ENCODE measurements at places on chromosomes 2 and 18.

GRCh38 chr2:216379977-216380376 lies 7.7 kb upstream of the MARCHF4 start:
- no peak for DNase-seq

DNA sequence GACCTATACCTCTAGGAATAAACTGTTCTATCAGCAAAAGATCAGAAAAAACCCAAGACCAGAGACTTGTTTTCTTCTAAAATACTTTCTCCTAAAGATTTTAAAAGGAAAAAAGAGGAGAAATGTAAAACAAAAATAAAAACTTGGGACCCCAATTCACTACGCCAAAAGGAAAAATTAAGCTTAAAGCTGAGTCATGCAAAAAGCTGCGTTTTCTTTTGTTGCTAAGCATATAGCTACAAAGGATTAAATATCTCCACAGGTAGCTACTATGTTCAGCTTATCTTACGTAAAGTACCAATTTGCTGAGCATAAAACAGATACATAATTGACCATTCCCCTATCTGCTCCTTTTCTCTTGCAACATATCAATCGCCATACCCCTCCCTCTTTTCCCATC lies 950.0 kb upstream of the NXPH2 start:
- DNase-seq = no peak

DNA sequence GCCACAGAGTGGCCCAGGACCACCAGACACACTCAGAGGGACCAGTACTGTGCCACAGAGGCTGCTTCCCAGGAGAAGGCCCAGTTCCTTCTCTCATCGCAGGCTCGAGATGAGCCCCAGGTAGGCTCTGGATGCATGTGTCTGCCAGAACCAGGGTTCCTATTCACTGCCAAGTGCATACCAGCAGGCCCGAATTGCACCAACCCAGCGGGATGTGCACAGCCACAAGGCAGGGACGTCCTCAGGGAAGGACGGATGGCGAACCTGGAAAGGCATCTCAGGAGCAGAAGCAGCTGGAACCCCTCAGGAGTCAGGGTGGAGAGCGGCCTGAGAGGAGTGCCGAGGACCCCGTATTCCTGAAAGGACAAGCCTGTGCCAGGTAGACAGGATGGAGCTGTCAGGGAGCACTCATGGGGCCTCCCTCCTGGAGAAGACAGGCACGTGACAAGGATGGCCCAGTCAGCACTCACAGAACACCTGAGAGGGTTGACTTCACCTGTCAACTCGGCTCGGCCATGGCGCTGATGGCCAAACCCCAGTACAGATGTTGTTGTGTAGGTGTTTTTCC lies 73.7 kb downstream of the PTGR3 start:
- DNase-seq = no peak

DNA sequence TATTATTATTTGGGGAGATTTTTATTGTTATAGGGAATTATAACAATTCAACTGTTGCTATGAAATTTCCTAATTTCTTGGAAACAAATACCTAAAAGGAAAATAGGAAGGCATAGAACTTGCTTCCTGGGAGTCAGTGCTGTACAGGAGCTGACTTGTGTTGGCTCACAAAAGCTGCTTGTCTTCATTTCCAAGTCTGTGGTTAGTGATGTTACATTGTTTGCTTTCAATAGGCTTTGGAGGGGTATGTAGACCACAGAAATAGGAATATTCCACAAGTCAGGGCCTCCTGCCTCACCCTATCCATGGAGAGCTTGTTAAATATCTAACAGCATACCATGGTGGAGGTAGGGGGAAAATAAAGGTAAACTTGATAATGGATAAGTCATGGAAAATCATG lies 688.9 kb upstream of the FAM98A start:
- no peak for DNase-seq

GRCh38 chr2:7437716-7438632 lies 520.8 kb downstream of the RNF144A start:
- no peak for DNase-seq

DNA sequence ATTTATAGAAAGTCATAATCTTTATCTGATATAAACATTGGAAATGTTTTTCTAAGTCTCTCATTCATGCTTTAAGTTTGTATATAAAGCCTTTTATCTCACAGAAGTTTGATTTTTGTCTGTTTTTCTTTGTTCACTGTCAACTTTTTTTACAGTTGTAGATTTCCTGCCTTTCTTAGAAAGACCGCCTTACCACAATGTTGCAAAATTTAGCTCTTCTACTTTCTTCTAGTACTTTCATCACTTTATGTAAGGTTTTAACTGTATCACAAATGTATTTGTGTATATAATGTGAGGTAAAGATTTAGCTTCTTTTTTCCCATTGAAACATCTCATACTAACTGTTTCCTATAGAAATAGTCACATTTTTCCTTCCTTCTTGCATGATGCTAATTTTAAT lies 136.1 kb downstream of the DNAH6 start:
- DNase-seq = no peak

DNA sequence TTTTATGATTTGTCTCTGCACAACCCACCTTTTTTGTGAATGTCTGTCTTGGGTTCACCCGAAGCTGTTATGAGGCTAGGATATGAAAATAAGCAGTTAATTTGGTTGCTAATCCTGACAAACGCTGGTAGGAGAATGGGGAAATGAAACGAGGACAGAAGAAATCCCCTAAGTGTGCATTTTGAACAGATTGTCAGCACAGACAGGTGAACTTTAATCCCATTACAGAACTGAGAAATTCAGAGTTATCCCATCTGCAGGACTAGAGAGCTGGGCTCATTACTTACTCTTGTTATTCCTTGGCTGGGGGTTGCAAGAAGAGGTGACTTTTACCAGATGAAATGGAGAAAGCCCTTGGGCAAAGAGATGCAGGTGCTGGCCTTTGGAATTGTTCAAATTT lies 123.3 kb upstream of the NYAP2 start:
- DNase-seq = no peak

DNA sequence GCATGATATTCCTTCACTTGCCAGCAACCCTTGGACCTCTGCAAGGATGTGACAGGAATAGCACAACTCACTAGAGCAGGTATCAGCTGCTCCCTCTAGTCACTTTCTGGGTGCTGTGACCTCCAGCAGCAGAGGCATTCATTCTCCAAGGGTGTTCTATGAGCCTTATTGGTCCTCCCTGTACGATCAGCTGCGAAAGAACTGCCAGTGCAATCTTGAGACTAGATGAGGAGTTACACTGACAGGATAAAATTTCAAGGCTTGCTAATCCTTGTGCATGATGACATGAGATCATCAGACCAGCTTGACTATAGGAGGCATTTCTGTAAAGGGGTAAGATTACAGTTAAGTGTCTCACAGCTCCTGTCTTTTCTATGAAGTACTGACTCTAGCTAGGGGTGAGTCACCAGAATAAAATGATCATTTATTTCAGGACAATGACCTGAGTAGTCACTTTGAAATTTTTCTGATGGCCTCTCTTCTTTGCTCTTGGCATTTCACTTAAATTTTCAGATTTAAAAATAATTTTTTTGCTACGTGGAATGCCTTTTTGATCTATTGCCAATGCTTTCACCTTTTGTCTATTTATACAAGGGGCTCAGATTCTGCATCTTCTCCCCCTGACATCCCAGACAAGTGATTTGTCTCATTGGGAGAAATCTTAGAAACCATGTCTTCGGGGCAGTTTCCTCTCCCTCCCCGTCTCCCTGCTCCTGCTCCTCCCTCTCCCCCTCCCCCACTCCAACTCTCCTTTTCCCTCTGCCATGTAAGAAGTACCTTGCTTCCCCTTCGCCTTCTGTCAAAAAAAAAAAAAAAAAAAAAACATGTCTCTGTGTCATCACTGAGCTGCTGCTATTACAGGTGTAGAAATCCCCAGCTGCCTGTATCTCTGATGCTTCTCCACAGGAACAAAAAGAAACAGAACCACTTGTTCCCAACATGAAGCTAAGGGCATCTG lies 49.2 kb upstream of the FRZB start:
- no peak for DNase-seq

- no peak for DNase-seq
Measured at GRCh38 chr2:170878066-170878465, 51.0 kb upstream of the GORASP2 start.

DNA sequence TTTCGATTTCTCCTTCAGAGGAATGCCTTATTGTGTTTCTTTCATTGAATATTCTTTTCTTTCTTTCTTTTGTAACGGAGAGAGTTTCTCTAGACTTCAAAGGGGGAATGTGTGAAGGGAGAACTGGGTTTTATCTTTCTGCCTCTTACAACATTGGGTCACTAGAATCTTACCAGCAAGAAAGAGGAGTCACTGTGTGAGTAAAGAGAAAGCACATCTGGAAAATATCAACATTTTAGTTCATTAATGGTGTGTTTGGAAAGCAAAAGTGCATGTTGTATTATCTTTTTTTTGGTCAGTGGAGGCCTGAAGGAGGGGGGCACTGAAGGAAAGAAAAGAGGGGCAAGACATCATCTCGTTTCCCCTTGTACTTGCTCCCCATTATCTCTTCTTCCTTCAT lies 86.6 kb upstream of the THOC1 start:
- DNase-seq = no peak

DNA sequence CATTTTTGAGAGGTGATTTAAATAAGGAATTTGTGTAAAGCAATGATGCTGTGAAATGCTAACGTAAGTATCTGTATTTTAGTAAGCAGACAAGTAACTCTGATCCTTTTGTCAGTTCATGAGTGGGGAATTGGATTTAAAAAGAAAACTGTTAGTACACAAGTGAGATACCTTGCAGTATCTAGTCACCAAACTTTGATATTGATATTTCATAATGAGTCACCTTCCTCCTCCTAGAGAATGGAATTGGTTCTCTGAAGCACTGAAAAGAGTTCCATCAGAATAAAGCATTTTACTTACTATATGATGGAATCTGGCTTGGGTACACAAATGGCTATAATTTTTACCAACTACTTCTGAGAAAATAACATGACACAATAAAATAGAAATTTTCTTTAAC lies 232.2 kb downstream of the ZNF804A start:
- DNase-seq = no peak

DNA sequence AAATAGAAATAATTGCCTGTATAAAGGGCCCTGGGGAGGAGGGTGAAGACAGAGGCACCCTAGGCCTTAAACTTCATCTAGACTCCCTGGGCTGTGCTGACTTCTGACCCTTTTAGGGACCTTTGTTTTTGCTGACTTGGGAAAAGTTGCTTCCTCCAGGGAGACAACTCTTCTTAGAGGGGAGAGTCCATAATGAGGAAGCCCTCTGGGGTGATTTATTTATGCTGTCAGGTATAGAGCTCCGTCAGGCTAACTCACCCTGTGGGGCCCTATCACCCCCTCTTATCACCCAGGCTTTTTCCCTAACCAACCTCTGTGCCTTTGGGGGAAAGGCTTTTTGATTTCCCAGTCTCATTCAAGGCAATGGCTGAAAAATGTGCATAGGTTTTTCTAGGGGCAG lies 8.1 kb downstream of the ONECUT2 start:
- DNase-seq = no peak

GRCh38 chr2:69450735-69451416 lies 13.6 kb upstream of the NFU1 start:
- DNase-seq = no peak

DNA sequence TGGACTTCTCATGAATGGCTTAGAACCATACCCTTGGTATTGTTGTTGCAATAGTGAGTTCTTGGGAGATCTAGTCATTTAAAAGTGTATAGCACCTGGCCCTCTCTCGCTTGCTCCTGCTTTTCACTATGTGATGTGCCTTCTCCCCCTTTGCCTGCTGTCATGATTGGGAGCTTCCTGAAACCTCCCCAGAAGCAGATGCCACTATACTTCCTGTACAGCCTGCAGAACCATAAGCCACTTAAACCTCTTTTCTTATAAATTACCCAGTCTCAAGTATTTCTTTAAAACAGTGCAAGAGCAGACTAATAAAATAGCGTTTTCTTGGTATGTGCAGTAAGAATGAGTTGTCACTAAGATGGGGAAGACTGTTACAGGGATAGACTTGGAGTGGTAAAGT lies 31.6 kb downstream of the BAZ2B start:
- DNase-seq = no peak

DNA sequence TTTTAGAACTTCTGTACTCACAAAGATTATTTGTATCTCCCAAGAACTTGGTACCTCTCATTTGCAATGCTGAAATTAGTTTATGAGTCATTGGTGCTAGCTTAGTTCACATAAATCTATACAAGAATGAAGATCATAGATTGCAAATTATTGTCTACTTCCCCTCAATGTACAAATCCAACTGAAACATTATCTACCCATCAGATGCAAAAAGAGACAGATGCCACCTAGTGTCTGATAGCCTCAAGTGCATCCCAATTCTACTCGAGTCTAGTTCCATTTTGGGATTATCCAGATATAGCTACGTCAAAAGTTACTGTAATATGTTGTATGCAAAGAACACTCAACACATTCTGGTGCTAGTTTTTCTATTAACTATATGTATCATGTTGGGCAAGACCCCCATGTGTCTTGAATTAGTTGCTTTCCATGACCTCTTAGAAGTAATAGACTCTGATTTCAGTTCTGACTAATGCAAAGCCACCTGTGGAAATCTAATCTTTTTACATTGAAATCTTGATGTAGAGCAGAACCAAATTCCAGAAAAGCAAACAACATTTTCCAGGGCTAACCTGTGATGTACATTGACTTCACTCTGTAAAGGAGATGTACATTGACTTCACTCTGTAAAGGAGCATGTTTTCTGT lies 210.0 kb downstream of the RBM43 start:
- DNase-seq = no peak

DNA sequence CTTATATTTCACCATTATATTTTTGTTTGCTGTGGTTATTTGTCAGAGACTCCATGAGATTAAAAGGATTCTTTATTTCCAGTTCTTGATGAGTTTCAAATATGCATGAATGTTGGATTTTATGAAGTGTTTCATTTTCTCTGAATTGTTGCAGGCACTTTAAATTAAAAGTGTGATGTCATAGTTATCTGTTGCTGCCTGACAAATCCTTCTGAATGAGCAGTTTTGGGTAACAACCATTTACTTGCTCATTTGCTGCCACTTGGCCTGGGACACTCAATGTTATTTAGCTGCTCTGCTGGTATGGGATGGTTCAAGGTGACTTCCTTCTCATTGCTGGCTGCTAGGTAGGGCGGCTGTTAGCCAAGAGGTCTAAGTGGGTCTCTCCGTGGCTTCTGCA lies 173.5 kb downstream of the LPIN1 start:
- no peak for DNase-seq

DNA sequence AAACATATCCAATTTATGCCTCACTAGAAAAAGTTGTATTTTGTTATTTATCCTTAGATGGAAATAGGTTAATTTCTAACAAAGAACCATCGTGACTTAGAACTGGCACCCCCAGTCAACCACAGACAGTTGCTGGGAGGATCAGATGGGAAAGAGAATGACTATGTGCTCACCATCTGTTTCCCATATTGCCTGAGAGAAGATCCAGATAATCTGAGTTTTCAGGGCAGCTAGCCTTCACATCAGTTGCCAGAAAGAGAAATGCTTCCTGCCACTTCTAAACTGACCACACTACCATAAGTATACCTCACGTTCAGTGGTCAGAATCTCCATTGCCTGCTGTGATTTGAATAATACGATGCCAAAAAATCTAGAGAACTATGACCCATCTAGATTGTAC lies 28.4 kb upstream of the NEB start:
- DNase-seq = no peak

DNA sequence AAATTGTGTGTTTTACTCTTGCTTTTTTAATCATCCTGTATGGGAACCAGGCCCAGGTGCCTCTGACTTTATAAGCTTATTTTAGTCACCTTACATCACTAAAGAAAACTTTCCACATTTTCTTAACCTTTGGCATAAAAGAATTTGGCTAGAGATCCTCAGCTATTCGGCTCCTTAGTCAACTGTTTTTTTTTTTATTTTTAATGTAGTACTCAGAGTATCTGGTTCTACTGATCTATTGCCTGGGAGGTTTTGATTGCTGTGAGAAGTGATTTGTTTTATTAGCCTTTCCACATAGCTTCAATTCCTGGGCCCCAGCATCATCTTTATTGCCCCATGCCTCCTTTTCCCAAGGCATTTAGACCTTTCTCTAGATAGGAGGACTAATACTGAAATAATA lies 121.0 kb downstream of the MYO1B start:
- DNase-seq = no peak
